A549 treated with Hydrocortisone at 1 μM for 4 hours (cell line): ENCODE measurements at places on chromosomes 2 and 18. TPM values are rescaled to one million over a fixed set of nuclear protein-coding genes. Genes with fewer than 3 reads are reported as not detected.

The DTNA gene
- total RNA-seq, result 0.15 to 0.45 TPM (median 0.29 TPM) in 5 replicates

The KRTCAP3 gene
- 0.45 to 1.2 TPM (median 0.62 TPM) in 5 replicates for total RNA-seq

The PRSS56 gene
- 0.06 to 0.18 TPM (median 0.15 TPM) in 5 replicates for total RNA-seq

The NAT8 gene
- not detected in 5 replicates for total RNA-seq

The CABLES1 gene
- 14.3 to 17.6 TPM (median 15.3 TPM) in 5 replicates for total RNA-seq

The TMEM169 gene
- total RNA-seq, result 0.25 to 0.75 TPM (median 0.38 TPM) in 5 replicates

The GLI2 gene
- total RNA-seq, result 17.3 to 24.6 TPM (median 22.1 TPM) in 5 replicates

The SERPINB10 gene
- total RNA-seq, result not detected in 5 replicates

The PPP4R1 gene
- 34.7 to 45.0 TPM (median 41.7 TPM) in 5 replicates for total RNA-seq

The MPP4 gene
- total RNA-seq, result 0.03 to 0.15 TPM (median 0.07 TPM) in 5 replicates

The HOXD8 gene
- 4.7 to 6.0 TPM (median 5.3 TPM) in 5 replicates for total RNA-seq

The MEP1B gene
- total RNA-seq, result 0.06 to 0.10 TPM in 2 of 5 replicates, not detected in the others

The TEX44 gene
- not detected in 5 replicates for total RNA-seq

The DAW1 gene
- 2.2 to 3.2 TPM (median 2.7 TPM) in 5 replicates for total RNA-seq

The PTPRM gene
- 27.1 to 36.1 TPM (median 33.7 TPM) in 5 replicates for total RNA-seq

The EFEMP1 gene
- 29.6 to 56.4 TPM (median 41.3 TPM) in 5 replicates for total RNA-seq

The AQP12B gene
- total RNA-seq, result not detected in 5 replicates

The EFHD1 gene
- 3.3 to 5.0 TPM (median 4.3 TPM) in 5 replicates for total RNA-seq

The LCT gene
- 0.02 to 0.05 TPM (median 0.05 TPM) in 5 replicates for total RNA-seq

The ELOA2 gene
- total RNA-seq, result not detected in 5 replicates

The NCKAP5 gene
- total RNA-seq, result 0.71 to 1.3 TPM (median 0.97 TPM) in 5 replicates
